ENCODE measurements at places on chromosomes 4 and X.

DNA sequence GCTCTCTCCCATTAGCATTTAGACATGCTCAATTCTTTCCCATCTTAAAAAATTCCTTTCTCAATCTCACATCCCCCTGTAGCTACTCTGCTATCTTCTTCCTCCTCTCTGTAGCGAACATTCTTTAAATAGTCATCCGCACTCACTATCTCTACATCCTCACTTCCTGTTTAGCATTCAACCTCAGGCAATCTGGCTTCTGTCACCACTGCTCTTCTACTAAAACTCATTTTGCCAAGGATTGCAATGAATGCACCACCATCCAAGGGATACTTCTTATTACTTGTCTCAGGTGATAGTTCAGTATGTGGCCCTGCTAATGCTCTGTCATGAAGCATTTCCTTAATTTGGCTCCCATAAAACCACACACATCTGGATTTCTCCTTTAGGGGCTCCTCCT is 10.9 kb upstream of the TET2 start:
- DNase-seq: no peak

- DNase-seq: no peak
Observed at GRCh38 chr4:116058129-116058528, 944.7 kb upstream of the NDST4 start.

DNA sequence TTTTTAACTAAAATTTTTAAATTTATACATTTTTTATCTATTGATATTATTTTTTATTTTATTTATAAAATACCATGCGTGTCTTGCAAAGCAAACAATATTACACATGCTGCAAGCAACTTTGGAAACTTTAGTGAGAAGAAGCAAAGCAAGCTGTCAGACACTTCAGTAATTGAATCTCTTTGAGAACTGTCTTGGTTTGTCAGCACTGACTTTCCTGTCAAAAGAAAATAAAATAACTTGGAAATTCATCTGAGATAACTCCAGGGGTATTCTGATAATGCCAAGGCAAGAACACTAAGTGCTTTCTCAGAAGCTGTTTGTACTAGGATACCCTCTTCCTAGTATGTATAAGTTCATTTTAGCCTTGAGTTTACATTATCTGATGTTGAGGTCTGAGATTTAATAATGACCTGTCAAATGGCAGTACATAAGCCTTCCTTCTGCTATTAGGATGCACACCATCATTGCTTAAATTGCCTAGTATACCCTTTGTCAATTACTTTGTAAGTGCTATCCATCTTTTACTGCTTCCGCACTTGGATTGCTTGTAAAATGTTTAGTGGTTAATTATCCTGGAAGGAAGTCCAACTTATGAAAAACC is 624.2 kb upstream of the AGA start:
- no peak for DNase-seq

DNA sequence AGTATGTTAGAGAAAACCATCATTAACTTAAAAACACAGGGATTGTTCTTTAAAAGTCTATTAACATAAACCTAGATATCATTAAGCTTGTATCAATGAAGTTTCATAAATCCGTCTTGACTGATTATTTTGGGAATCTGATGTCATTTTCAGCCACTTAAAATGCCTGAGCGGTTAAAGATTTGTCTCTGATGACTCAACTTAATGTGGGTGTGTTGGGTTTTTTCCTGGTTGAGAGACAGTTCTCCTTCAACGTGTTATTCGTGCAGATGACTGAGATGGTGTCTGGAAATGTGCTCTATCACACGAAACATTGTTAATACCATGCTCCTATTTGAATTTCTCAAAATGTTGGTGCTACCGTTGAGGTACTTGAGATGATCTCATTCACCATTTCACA is 227.3 kb upstream of the TENM3 start:
- DNase-seq: no peak

DNA sequence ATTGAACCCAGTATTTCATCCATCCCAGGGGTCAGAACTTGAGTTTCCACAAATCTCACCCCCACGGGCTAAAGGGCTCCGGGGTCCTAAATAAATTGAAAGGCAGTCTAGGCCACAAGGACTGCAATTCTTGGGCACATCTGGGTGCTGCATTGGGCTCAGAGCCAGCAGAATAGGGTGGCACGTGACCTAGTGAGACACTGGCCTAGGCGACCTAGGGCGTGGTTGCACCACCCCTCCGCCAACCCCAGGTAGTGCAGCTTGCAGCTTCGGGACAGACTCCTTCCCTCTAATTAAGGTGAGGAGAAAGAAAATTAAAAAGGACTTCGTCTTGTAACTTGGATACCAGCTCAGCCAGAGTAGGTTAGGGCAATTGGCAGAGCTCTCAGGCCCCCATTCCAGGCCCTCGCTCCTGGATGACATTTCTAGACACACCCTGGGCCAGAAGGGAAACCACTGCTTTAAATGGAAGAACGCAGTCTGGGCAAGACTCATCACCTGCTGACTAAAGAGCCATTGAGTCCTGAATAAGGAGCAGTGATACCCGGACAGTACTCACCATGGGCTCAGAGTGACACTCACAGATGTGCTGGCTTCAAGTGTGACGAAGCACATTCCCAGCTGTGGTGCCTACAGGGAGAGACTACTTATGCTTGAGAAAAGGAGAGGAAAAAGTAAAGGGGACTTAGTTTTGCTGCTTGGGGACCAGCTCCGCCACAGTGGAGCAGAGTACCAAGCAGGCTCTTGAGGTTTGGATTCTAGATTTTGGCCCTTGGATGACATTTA is 735.4 kb downstream of the FSTL5 start:
- no peak for DNase-seq

DNA sequence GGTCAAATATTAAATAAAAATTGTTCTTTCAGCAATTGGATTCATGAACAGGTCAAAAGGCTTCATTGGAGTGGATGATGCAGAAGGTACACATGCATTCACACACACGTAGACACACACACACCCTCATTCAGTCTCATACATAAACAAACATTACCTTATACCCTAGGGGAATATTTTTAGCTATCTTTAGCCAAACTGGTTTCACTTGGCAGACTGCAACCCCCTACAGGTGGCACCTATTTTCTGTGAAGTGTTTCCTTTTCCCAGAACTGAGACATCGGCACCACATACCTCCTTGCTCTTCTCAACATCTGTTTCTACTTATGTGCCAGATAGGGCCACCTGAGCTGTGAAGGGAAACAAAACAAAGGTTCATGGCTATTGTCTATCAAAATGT is 18.5 kb upstream of the KDR start:
- no peak for DNase-seq

GRCh38 chr4:20960291-20960690 is 260.0 kb downstream of the PACRGL start:
- no peak for DNase-seq

DNA sequence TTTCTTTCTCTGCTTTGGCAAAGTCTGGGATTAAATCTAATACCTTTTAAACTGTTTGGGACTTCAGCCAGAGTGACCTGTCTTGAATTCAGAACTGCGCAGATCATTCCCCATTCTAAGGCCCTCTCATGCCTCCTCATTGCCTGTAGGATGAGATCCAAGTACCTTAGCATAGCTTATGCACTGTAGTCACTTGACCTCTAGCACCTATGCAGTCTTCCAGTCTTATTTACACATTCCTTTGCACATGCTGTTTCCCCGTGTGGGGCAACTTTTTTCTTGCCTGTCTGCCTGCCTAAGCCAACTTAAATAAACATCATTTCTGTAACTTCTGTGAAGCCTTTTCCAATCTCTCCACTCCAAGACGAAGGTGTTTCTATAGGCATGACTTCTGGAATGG is 68.4 kb downstream of the AR start:
- DNase-seq: no peak

- DNase-seq: no peak
Observed at GRCh38 chrX:47563801-47564315, 2.9 kb downstream of the ARAF start.

DNA sequence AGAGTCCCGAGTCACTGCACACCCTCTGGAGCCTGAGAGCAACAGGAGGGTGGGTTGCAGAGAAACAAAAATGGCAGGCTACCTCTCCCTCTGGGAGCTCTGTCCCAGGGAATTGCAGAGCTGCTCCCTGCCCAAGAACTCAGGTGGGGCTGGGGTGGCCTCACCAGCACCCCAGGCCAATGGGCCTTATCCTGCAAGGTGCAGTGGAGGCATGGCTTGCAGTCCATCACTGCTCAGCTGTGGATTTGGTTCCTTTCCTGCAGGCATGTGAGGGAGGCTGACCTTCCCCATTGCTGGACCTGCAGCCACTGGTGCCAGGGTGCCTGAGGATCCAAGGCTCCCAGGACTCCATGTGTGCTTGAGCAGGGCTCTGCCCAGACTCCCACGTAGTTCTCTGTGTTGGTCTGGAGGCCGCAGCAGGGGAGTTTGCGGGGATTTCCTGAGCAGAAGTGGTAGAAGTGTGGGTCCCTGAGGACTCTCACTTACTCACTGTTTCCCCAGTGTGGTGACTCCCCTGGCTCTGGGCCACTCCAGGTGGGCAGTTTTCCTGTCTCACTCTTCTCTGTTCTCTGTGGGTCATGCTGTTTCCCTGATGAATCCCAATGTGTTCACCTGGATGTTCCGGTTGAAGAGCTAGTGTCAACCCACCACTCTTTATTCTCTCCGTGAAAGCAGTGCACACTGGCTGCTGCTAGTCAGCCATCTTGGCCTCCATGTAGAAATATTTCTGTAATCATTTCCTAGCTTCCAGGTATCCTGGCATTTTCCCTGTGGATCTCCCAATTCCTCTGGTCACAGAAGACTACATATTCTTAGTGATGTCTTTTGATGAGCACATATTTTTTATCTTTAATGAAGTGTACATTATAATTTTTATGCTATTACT is 82.3 kb downstream of the ARHGAP24 start:
- no peak for DNase-seq

DNA sequence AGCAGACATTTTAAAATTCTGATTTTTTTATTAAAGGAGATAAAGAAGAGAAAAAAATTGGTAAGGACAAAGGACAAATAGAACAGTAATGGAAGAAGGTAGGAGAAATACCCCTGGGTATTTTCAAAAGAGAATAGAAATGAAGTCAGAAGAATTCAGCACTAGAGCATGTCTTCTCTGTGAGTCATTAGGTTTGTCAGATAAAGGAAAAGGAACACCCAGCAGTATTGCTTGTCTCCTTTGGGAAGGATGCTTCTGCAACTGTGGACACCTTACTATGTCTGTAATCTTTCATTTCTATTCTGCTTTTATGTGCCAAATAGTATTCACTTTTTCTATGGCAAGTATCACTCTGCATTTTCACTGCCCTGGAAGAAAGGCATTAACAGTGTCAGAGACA is 24.0 kb upstream of the PCDH7 start:
- no peak for DNase-seq

GRCh38 chrX:132533409-132533808 is 44.6 kb upstream of the MBNL3 start:
- no peak for DNase-seq

DNA sequence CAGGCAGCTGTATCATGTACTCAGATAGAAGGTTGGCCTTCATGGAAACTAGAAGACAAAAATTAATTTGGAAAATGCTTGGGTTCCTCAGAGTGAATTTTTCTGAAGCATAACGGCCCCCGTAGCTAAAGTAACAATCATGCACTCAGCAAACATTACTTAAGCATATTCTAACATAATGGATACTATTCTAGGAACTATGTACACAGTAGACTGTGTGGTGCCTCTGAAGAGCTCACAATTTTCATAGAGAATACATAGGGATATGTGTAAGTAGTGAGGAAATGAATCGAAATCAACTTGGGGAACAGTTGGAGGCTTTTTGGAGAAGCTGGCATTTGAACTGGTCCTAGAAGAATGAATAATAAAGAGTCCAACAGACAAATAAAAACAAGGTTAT is 1045.0 kb downstream of the GLUD2 start:
- DNase-seq: no peak

- no peak for DNase-seq
Observed at GRCh38 chr4:184732126-184732525, 1.8 kb downstream of the CENPU start.

GRCh38 chrX:73817393-73818199 is 254.6 kb downstream of the CHIC1 start:
- no peak for DNase-seq

DNA sequence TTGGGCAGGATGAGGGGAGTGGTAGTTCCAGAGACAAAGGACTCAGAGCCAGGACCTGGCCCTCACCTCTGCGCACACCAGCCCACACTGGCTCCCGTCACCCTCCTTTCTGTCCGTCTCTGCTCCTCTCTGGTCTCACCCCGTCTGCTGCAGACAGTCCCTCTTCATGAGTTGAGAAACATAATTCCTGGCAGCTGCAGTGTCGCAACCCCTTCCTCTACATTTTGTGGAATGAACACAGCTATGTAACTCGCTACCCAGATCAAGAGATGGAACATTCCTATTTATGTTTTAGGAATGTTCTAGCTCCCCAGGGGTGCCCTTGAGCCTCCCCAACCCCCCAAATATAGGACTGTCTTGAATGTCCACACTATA is 59.3 kb downstream of the SHROOM2 start:
- no peak for DNase-seq

DNA sequence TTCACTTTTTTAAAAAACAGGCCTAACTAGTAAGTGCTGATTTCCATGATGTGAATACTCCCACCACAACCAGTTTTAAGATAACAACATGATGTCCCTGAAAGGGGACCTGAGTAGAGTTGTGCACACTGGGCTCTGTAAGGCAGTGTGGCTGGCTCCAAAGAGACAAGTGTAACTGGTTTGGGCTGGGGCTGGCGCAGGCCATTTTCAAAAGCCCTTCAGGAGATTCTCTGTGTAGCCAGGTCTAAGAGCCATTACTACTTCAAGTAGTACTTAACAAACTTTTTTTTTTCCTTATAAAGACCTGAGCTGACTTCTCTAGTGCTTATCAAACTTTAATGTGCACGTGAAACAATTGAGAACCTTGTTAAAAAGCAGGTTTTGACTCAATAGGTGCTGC is 4.3 kb downstream of the QRFPR start:
- DNase-seq: no peak

GRCh38 chr4:7687006-7687405 is 252.3 kb upstream of the PSAPL1 start:
- no peak for DNase-seq

DNA sequence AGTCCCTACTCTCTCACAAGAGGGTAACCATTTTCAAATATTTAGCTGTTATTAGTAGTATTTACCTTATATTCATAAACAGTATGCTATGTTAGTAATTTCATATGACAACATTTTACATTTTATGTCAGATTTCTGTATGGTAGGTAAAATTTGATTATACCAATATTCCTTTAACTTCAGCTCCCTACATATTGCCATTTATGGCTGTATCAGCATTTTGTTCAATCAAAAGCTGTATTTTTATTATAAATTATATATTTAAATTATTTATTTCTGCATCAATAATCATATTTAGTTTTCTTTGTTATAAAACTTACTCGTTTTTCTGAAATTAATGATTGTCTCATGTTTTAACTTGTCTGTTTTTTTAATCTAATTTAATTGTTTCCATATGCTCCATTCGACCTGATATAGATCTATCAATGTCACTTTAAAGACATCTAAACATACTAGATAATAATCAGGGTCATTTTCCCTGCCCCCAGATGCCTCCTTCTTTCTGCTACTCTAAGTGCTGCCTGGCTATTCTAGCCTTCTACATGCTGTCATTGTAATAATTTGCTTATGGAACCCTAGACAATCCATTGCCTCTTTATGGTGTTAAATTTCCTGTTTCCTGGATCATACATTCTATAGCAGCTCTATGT is 1976.7 kb upstream of the ADGRL3 start:
- no peak for DNase-seq

GRCh38 chrX:65034668-65035445 is 58.6 kb upstream of the ZC4H2 start:
- no peak for DNase-seq

GRCh38 chr4:184450743-184451535 is 23.4 kb downstream of the IRF2 start:
- DNase-seq: no peak
